ENCODE measurements at places on chromosomes 2 and 18. TPM values are rescaled to one million over a fixed set of nuclear protein-coding genes. Genes with fewer than 3 reads are reported as not detected.

- H3K27ac ChIP-seq: no peak overlapping the region
- no peaks in the 10 kb centered on the region for H3K4me1 ChIP-seq
- no peak overlapping the region for H3K4me3 ChIP-seq
- peaks cover 2% of the 10 kb centered on the region for H3K27me3 ChIP-seq
- no peaks in the 10 kb centered on the region for H3K36me3 ChIP-seq
Observed at GRCh38 chr2:180722551-180723239, 257.7 kb upstream of the UBE2E3 start.

DNA sequence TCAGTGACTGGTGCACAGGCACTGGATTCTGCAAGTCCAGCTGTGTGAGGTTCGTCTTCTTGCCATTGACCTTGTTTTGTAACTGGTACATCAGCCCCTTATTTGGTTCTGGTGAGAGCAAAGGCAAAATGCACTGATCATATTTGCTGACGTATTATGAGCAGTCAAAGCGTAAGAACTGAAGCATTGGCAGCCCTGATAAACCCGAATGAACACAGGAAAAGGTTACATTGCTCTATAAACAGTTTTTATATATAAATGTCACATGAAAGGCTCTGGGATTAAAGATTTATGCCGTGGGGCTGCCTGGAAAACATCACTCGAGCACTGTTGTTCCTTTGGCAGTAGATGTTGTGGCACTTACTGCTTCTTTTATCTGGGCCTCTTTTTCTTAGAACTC is 167.9 kb downstream of the IRS1 start:
- DNase-seq: no peak
- H3K4me3 ChIP-seq: no peak overlapping the region
- H3K4me1 ChIP-seq: no peaks in the 10 kb centered on the region
- H3K27ac ChIP-seq: no peak overlapping the region
- H3K27me3 ChIP-seq: peaks cover 7% of the 10 kb centered on the region

The COL4A3 gene
- not detected for total RNA-seq

DNA sequence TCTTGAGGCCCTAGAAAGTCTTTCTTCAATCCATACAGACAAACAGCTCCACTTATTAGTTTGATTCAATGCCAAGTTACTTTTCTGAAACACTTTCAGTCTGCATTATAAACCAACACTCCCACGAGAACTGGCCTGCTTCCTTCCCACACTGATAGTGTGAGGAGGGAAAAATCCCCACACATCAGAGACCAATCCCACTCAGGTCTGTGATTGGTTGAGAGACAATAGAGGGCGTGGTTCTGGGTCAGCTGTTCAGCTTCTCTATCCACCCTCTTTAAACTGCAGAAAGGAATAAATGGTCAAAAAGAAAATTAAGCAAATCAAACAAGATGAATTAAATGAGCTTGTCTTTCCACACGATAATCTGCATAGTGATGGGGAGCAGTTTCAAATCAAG is 152.5 kb downstream of the NRP2 start:
- no peak for DNase-seq
- H3K4me3 ChIP-seq: no peak overlapping the region
- no peak overlapping the region for H3K27ac ChIP-seq
- peaks cover 9% of the 10 kb centered on the region for H3K27me3 ChIP-seq

- no peak overlapping the region for H3K4me3 ChIP-seq
- no peaks in the 10 kb centered on the region for H3K36me3 ChIP-seq
- H3K27ac ChIP-seq: no peak overlapping the region
- DNase-seq: peak; percentile 13
Observed at GRCh38 chr2:118371515-118371914, 283.2 kb downstream of the INSIG2 start.

GRCh38 chr2:46337208-46337994 is 40.2 kb downstream of the EPAS1 start:
- H3K27me3 ChIP-seq: no peaks in the 10 kb centered on the region
- no peak overlapping the region for H3K27ac ChIP-seq
- no peaks in the 10 kb centered on the region for H3K36me3 ChIP-seq
- DNase-seq: no peak

The PAIP2B gene
- total RNA-seq: 3.1 TPM

DNA sequence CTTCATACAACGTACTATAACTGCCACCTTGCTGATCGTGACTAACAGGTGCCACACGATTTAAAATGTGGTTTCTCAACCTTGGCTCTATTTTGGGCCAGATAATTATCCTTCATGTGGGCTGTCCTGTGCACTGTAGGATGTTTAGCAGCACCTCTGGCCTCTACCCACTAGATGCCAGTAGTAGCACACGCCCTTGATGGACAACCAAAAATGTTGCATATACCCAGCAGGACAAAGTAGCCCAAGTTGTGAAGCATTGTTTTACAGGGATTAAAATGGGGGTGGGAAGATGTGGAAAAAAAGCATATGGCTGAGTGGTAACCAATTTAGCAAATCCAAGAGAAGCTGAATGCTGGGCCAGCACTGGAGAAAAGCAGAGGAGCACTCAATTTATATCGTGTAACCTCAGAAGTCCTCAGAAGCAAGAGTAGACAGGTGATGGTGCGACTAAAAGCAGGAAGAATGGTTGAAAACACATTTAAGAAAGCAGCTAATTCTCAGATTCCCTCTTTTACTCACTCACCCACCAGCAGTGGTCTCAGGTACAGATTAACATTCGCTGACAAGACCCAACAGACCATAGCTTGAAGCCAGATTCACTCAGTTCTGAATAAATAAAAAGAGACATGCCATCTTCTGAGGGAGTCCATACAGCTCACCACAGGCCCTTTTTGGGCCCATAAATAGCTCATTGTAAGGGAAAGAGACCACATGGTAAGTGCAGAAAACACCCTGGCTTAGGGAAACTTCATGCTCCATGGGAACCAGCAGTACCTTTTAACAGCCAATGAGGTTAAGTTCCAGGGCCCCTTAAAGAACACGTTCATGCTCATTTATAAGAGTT is 50.6 kb downstream of the RAPH1 start:
- H3K27me3 ChIP-seq: no peaks in the 10 kb centered on the region
- H3K27ac ChIP-seq: peak overlapping the region; percentile 13
- DNase-seq: peak; percentile 67
- no peaks in the 10 kb centered on the region for H3K36me3 ChIP-seq

The TTC39C gene
- total RNA-seq: 37.9 TPM

- no peak overlapping the region for H3K4me3 ChIP-seq
- peak; percentile 6 for DNase-seq
- H3K27ac ChIP-seq: no peak overlapping the region
- H3K4me1 ChIP-seq: peaks cover 10% of the 10 kb centered on the region
- H3K27me3 ChIP-seq: peaks cover 36% of the 10 kb centered on the region
Observed at GRCh38 chr2:130963196-130963848, 126.6 kb downstream of the ARHGEF4 start.

GRCh38 chr2:4981802-4982409 is 710.3 kb upstream of the SOX11 start:
- DNase-seq: no peak
- no peak overlapping the region for H3K4me3 ChIP-seq
- H3K27me3 ChIP-seq: no peaks in the 10 kb centered on the region
- H3K27ac ChIP-seq: no peak overlapping the region

DNA sequence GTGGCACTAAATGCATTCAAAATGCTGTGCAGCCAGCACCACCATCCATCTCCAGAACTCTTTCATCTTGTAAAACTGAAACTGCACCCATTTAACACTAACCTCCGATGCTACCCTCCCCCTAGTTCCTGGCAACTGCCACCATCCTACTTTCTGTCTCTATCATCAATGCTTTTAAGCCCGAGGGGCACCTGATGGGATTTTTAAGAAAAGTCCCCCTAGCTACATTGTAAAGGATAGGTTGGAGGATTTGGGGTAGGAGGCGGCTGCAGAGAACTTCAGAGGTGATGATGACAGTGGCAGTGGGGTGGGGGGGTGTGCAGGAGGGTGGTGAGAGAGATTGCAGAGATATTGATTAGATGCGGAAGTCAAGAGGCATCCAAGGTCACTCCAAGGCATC is 10.8 kb upstream of the YWHAQ start:
- H3K4me3 ChIP-seq: no peak overlapping the region
- peaks cover 6% of the 10 kb centered on the region for H3K4me1 ChIP-seq
- peak; percentile 52 for DNase-seq
- H3K27ac ChIP-seq: no peak overlapping the region

GRCh38 chr2:127226520-127227263 is 6.6 kb upstream of the CYP27C1 start:
- peak overlapping the region; percentile 20 for H3K4me3 ChIP-seq
- H3K27ac ChIP-seq: peak overlapping the region; percentile 17
- peaks cover 3% of the 10 kb centered on the region for H3K36me3 ChIP-seq

DNA sequence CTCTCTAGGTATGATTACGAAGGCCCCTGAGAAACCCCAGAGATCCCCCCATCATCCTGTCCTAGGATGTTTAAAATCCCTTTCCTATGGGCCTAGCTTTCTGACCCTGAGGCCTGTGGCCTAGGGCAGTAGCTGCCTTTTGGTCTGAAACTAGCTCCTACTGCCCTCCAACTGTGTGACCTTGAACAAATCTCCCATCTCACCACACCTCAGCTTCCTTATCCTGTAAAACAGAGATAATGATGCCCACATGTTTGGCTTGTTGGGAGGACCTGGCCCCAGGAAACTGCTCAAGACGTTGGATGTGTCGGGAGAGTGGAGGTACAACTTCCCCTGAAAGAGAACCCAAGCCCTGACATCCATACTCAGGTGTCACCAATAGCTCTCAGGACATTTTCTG is 213.2 kb downstream of the SMAD2 start:
- no peak overlapping the region for H3K4me3 ChIP-seq
- H3K27ac ChIP-seq: no peak overlapping the region
- H3K4me1 ChIP-seq: no peaks in the 10 kb centered on the region
- H3K36me3 ChIP-seq: no peaks in the 10 kb centered on the region

The ITGB6 gene
- not detected for total RNA-seq

DNA sequence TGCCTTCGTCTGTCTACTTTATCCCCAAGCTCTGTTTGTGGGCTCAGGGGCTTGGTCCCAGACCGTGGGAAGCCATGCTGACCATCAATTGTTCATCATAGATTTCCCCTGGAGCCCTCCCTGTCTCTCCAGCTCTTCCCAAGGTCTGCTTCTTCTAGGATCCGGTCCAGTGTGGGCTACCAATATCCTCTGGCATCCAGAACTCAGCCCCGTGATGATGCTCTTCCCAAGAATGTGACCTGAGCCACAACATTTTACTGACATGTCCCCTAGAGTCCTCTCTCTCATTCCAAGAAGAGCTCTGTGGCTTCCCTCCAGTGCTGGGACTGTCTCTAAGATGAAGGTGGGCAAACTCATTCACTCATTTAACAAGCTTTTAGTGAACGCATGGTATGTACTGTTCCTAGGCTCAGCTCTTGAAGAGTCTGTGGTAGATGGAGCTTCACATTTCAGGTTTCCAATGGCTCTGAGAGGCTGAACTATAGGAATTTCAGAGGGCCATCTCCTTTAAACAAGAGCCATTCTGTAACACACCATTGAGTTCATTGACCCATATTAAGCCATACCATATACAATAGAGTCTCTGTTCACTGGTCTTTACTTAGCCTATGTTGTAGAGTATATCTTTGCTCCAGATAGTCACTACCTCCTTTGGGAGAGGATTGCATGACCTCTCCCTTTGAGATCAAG is 142.0 kb upstream of the APCDD1 start:
- H3K4me1 ChIP-seq: no peaks in the 10 kb centered on the region
- H3K27ac ChIP-seq: no peak overlapping the region
- H3K27me3 ChIP-seq: no peaks in the 10 kb centered on the region
